NCI-H1436 treated with DMSO at 0.1 percent for 48 hours (cell line): ENCODE measurements at places on chromosomes 3 and 15.

GRCh38 chr15:51658664-51659063 lies 22.6 kb upstream of the SCG3 start:
- DNase-seq: peak; percentile 47

DNA sequence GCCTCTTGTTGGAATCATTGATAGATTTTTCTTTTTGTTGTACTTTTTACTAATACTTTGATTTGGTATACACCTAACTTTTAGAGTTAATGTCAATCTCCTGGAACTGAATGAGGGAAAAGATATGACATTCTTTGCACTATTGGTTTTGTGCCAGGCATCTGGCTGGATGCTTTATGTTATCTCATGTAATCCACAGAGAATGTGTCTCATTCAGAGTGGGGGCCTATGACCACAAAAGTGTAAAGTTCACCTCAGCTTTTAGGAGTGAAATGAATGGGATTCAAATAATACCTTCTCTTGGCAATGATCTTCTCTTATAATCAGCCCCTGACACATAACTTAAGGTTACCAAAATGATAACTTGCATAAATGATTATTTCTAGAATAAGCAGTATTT lies 329.1 kb upstream of the ROPN1 start:
- DNase-seq: no peak

GRCh38 chr3:108030960-108031359 lies 59.9 kb downstream of the CD47 start:
- no peak for DNase-seq

DNA sequence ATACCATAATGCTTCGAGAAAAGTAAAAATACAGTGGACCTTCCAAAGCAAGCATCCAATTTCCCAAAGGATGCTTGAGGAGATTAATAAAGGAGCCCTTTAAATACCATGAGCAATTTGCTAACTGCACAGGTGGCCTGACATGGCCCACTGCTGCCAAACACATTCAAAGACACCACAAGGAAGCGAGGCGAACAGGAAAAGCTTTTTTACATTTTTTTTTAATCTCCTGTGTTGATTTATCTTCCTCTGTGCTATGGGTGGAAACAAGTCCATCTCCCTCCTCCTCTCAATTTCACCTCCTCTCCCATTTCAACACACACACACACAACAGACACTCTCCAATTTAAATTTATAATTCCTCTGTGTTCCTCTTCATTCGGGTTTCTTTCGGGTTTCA lies 243.4 kb downstream of the IGSF11 start:
- no peak for DNase-seq

- no peak for DNase-seq
Measured at GRCh38 chr3:192408647-192409200, 318.6 kb downstream of the FGF12 start.

DNA sequence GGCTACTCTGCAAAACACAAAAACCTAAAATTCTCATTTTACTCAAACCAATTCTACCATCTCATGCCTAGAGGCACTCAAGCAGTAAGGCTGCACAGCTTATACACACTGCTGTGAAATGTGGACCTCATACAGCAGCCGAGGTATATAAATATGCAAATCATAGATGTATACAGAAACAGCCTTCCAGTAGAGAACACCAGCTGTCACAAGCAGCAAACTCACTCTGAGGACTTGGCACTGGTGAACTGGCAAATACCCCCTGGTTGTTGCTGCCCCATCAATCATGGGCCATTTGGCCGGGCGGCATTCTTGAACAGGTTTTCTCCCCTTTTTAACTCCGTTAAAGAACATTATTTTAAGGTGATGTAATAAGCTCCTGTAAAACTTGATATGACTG lies 378.0 kb downstream of the LSAMP start:
- DNase-seq: no peak

DNA sequence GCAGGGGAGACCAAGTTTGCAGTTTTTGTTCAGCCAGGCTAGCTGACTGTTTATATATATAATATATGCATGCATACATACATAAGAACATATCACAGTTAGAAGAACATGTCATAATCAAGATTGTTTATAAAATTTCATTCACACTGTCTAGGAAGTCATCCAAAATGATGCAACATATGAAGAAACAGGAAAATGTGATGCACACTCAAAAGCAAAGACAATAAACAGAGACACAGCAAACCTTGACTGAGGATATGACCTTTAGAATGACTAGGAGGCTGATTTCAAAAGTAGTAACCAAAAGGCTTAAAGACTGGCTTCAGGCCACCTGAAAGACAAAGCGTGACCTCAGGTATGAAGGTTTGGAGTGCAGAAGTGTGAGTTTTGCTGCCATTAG lies 166.2 kb upstream of the NDN start:
- no peak for DNase-seq

DNA sequence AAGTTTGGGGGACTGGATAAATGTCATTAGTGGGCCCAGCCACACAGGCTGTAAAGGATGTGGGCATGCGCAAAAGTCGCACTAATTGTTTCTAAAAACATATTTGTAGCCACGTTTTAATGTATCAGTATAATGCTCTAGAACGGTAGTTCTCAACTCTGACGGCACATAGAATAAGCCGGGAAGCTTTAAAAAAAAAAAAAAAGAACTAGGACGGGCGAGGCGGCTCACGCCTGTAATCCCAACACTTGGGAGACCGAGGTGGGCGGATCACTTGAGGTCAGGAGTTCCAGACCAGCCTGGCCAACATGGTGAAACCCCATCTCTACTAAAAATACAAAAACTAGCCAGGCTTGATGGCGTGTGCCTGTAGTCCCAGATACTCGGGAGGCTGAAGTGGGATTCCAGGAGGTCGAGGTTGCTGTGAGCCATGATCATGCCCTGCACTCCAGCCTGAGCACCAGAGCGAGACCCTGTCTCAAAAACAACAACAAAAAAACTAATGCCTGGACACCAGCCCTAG lies 618 bp upstream of the MON1A start:
- no peak for DNase-seq

GRCh38 chr3:105865867-105866350 lies 2.9 kb downstream of the CBLB start:
- DNase-seq: no peak

DNA sequence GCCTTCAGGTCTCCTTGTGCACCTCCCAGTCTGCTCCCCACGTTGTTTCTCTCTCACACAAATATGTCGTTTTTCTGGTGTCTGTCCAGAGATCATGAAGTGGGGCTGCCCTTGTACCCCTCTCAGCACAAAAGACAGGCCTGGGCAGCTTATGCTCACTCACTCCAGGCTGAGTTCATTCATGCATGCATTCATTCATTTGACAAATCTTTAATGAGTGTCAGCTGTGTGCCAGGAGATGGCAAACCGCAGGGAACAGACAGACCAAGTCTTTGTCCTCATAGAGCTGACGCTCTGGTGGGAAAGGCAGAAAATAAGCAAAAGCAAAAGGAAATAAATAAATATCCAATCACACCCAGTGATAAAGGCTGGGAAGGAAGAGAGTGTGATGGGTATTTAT lies 7.6 kb upstream of the TRH start:
- DNase-seq: no peak

GRCh38 chr3:121648219-121648958 lies 12.3 kb downstream of the HCLS1 start:
- DNase-seq: no peak

DNA sequence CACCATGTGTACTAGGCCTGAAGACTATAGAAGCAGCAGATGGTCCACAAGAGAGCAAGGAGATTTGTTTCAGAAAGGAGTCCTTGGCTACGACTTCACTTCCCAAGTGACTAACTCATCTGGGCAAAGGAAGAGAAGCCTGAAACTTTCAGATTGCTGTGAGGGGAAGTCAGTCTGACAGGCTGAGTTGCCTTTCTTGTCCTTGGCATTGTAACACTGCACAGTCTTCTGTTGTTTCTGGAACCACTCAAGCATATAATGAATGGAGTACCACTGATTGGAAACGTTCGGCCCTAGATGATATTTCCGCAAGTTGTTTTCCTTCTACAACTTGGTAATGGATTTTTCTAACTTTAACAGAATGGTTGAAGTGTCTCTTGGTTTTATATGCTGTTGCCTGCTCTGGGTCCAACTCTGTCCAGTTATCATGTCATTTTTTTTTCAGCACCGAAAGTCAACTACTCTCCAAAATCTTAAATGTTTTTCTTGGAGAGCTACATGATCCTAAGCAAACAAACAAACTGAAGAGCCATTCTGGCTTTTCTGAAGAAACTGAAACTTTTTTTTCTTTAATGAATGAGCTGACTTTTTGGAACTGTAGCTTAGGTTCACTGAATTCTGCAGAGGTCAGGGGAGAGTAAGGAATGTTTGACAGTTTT lies 685.7 kb downstream of the MECOM start:
- no peak for DNase-seq

DNA sequence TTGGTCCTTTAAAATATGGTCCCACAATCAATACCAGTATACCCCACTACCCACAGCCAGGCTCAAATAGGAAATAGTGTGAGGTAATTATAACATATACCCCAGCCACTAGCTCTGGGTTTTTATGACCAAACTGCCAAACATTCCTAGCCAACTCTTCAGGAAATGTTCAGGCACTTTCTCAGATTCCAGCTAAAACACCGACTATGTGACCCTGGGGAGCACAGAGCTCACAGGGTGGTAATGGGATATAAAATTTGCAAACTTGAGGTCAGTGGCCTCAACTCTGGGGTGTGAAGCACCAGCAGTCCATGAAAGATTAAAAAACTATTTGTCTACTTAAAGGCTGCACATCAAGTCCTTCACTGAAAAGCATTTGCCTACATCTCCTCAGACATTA lies 12.9 kb downstream of the FBN1 start:
- DNase-seq: no peak

DNA sequence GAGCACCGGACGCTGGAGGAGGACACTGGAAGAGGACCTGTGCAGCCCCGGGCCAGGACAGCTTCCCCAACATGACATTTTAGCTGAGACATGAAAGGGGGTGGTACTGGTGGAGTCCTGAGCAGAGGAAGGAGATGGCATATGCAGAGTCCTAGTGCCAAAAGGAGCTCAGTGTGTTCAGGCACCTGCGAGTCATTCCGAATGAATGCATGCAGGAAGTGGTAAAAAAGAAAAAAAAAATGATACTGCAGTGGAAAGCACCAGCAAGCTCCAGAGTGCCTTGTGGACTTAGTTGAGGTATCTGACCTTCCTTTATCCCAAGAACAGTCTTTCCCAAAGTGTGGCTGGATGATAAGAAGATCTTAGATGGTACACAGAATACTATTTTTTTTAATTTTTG lies 6.6 kb upstream of the ZNF148 start:
- DNase-seq: no peak

- DNase-seq: no peak
Measured at GRCh38 chr3:81105789-81106488, 655.5 kb downstream of the GBE1 start.

- DNase-seq: no peak
Measured at GRCh38 chr3:8651418-8652323, 7.1 kb upstream of the SSUH2 start.

- DNase-seq: no peak
Measured at GRCh38 chr3:151321526-151321925, 4.9 kb upstream of the GPR87 start.

DNA sequence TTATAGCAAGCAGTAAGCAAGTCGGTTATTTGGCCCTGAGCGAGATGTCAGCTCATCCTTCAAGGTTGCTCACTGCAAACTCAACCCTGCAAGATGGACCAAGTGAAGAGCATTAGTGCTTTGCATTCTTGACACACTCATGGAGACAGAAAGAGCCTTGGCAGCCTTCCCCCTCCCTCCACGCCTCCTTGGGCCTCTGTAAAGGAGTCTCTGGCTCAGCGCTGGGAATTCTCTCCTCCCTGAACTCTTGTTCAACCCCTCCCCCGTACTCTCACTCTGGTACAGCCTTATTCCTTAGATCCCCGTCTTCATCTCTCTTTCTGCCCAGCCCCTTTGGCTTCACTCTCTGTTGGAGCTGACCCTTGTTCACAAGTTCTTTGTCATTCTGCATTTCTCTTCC lies 2.2 kb upstream of the CX3CR1 start:
- no peak for DNase-seq

DNA sequence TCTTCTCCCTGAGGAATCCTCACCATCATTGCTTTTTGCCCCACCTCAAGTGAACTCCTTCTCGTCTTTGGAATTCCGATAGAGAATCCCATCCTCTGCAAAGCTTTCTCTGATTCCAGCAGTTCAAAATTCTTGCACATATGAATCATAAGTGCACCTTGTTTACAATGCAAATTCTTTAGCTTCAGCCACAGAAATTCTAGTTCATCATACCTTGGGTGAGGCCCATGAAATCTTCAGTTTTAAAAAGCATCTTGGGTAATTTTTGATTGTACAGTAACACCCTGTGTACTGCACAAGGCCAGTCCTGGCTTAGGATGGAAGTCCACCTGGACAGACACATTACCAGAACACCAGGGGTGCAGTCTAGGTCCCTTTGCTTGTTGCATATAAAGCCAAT lies 30.8 kb downstream of the MDFIC2 start:
- no peak for DNase-seq

- DNase-seq: no peak
Measured at GRCh38 chr3:36403661-36404060, 23.4 kb downstream of the STAC start.

- no peak for DNase-seq
Measured at GRCh38 chr3:156659260-156659659, 15.1 kb upstream of the TIPARP start.

- no peak for DNase-seq
Measured at GRCh38 chr3:9110802-9111201, 138.6 kb downstream of the SRGAP3 start.

GRCh38 chr3:14598143-14598569 lies 53.4 kb upstream of the CCDC174 start:
- no peak for DNase-seq

- no peak for DNase-seq
Measured at GRCh38 chr3:133138017-133138416, 99.8 kb downstream of the TMEM108 start.

DNA sequence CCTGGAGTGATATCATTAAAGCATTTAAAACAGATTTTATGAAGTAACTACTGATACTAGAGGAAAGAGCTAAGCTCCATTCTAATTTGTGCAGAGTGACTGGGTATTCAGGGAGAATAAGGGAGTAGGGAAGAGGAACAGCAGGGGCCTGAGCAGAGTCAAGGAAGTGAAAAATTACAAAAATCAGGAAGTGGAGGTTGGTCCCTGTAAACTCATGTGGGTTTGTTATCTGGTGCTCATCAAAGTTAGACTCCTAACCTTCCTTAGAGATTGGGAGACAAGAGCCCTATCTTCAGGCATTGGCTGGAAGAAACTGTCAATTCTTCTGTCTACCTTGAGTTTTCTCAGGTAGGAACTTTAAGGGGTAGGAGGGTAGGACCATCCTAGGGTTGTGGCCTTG lies 82.5 kb downstream of the NEK11 start:
- DNase-seq: no peak
